Left hindlimb (tissue), 1 donor: ENCODE measurements at places on chromosomes 1 and 21.

- no peak for DNase-seq
Observed at GRCh38 chr1:59549066-59549837, 252.4 kb downstream of the FGGY start.

DNA sequence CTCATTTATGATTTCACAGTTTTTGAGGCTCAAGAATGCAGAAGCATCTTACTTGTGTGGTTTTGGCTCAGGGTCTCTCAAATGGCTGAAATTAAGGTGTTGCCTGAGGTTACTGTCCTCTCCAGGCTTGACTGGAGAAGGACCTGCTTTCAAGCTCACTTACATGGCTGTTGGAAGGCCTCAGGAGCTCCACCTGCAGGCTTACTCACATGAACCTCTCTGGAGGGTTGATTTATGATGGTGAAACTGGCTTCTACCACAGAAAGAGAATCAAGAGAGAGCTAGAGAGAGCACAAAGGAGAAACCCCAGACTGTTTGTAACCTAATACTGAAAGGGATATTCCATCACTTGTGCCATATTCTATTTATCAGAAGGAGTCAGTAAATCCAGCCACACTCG, 6.2 kb upstream of the KCNK2 start:
- no peak for DNase-seq

GRCh38 chr21:37219761-37220432, 47.2 kb downstream of the VPS26C start:
- DNase-seq: no peak

- no peak for DNase-seq
Observed at GRCh38 chr1:42974767-42975437, 16.2 kb upstream of the SLC2A1 start.

DNA sequence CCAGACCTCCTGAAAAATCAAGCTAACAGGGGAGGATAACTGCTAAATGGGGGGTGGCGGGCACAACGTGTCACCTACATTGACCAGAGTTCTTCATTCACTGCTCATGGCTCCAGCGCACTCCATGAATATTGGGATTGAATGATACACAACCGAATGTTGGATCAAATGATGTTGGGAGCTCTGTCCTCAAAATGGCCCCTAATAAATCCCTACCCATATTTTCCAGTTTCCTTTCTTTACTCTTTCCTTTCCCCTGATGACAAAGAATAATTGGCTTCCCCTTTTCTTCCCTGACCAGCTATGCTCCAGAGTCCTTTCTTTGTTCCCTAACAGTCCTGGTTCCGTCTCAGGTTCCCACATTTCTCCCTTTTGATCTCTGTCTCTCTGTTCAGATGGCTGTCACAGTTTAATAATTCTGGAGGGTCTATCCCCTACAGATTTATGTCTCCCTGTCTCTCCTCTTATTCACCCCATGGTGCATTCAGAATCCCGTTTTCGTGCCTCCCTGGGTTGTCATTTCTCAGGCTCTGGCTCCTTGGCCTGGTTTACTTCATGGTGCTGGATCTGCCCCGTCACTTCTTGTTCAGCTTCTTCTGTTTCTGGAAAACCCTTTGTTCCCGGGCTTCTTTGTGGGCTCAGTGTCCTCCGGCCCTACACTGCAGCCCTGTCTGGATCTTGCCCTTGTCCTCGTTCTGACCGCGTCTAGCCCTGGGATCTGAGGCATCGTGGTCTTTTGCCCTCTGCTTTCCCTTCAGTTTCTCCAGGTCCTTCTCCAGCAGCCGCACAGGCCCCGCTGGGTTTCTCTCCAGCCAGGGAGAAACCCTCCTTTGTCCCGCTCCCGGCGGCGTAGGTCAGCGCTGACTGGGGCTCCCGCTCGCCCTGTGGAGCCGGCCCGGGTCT, 78.3 kb downstream of the NDUFS5 start:
- DNase-seq: no peak
